NCI-H524 treated with DMSO at 0.1 percent for 48 hours (cell line): ENCODE measurements at places on chromosomes 6 and 20.

GRCh38 chr6:106134087-106134770 lies 48.1 kb downstream of the PRDM1 start:
- DNase-seq, result no peak

DNA sequence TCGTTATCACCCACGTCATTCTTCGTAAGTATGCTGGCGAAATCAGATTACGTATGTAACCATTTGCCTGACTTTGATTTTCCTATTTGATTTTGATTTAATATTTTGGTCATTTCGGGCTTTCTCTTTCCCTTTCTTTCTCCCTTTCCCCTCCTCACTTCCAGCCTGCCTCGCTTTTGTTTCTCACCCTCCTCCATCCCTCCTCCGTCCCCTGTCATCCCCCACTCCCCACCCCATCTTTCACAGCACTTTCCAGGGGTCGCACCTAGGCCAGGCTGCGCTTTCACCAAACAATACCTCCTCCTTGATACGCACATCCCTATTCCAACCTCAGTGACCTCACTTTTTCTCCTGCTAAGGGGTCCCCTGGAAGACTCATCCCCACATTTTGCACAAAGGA lies 194.6 kb upstream of the SNX9 start:
- DNase-seq, result no peak

DNA sequence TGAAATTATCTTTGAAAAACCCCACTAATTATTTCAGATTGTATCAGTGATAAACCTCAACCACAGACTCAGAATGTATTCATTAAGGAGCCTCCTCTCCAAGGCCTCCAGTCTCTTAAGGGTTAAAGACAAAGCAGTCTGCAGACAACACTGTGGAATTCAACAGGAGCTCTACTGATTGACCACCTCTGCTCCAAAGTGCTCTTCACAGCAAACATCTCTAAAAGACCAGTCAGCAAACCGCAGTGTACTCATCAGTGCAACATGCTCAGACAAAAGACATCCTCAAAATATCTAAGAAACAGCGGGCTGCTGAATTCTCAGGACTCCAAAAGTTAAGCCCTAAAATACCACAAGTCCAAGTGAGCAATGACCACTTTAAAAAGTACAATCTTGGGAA lies 42.0 kb downstream of the UQCC1 start:
- DNase-seq, result no peak

DNA sequence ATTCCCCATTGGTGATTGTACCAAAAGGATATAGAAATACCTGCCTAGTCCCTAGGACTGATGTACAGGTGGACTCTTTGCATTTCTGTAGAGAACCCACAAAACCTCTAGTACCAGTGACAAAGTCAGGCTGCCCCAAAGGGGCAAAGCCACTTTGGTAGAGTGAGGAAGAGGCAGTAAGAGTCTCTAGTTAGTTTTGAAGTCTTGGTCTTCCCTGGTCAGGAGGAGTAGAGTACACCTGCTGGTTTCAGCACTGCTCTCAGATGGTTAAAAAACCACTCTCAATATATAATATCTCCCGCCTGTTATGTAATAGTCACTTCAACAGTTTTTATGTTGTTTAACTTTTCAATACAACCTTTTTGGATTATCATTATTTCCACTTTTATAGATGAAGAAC lies 344.9 kb downstream of the CDKAL1 start:
- no peak for DNase-seq

DNA sequence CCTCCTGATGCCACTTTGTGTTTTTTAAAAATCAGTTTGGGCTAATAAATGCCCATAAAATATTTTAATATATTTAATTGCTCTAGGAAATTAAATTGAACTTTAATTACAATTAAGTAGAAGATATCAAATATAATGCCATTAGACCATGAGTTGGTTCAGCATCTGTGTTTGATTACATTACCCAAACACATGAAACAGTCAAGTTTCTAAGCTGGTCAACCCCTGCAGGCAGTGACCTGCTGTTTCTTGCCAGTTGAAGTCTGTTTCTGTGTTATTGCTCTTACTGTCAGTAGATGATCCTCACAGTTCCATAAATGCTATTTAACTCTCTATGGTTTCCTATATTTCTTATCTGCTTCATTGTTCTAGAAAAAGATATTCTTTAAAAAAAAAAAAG lies 9.7 kb upstream of the TENT5A start:
- DNase-seq, result no peak

- DNase-seq, result peak; percentile 83
Measured at GRCh38 chr20:60877071-60877857, 374.8 kb upstream of the CDH4 start.

GRCh38 chr20:22248051-22248667 lies 336.2 kb downstream of the FOXA2 start:
- no peak for DNase-seq

DNA sequence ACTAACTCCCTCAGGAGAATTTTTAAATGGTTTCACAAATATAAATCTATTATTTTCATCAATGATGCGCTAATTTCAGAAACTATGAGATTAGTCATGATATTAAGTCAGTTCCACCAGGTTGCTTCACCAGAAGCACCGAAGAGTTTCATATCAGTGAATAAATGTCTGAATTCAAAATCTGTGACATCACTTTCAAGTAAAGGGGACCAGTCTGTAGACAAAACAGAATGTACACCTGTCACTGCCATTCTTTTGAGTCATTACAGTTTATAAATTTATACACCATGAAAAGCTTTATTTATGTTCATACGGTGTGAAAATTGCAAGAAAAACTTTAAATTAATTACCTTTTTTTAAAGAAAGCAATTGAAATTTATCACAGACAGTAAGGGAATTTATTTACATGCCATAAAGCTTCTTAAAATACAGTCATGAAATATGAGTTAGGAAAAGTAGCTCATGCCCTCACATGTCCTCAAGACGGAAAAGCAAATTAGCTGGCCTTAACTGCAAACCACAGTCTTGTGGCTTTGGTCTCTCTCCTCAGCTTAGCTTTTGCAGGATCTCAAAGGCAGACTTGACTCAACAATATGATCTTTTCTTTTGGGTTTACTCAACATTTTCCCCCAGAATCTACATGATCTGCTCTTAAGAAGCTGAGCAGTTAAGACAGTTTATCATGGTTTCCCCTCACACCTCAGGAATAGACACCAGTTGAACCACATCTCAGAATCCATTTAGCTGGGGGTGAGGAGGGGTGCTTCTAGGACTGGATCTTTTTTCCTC lies 177.7 kb upstream of the MCHR2 start:
- DNase-seq, result no peak

- no peak for DNase-seq
Measured at GRCh38 chr6:68635412-68635705, 277 bp downstream of the ADGRB3 start.

GRCh38 chr20:34979366-34980153 lies 23.9 kb downstream of the MYH7B start:
- no peak for DNase-seq

- DNase-seq, result no peak
Measured at GRCh38 chr6:149761438-149761837, 11.9 kb downstream of the PCMT1 start.

- DNase-seq, result no peak
Measured at GRCh38 chr6:24887545-24888140, 48.1 kb downstream of the RIPOR2 start.

- DNase-seq, result no peak
Measured at GRCh38 chr6:119960456-119960855, 610.9 kb upstream of the MAN1A1 start.

DNA sequence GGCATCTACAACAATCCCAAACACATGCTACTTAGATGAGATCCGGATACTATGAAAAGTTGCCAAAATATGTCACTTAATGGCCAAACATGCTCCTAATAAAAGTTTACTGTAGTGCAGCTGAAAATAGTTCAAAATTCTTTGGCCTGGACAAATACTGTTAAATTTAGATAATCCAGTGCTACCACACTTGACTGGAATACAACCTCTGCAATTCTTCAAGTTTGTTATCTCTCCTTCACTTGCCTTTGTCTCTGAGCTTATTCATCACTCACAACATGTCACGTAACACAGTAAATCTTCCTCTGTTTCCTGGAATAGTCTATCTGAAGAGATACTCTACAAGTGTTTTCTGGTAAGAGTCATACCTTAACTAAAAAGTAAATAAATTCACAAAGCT lies 10.5 kb upstream of the PLN start:
- no peak for DNase-seq

DNA sequence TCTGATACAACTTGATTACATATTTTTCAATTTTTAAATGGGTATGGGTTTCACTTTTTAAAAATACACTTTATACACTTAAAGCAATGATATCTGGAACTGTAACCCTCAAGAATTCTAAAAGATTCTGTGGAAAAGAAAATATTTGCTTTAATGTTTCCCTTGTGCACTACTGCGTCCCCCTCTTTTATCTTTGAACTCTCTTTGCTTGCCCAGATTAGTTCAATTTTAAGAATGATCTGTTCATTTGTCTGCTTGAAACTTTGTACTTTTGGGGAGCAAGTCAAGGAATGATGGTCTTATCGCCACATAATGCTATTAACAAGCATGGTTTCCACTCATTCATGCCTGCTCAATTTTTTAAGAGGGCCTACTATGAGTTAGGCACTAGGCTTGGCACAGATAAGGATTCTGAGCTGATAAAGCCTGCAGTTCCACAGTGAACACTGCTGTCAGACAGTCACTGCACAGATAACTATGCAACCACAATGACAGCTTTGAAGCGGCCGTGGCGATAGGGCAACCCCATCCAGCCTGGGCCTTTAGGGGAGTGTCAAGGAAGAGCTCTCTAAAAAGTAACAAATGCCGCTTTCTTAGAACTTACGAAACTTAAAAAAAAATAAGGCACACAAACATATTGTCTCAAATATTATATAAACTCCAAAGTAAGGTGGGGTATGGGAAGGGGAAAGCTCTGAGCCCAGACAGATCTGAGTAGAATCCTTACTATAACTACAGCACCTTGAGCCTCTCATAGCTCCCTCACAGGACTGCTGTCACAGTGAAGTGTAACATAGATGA lies 29.7 kb downstream of the FYN start:
- DNase-seq, result no peak

GRCh38 chr6:52534966-52535390 lies 41.9 kb downstream of the TRAM2 start:
- no peak for DNase-seq

GRCh38 chr6:70590400-70590799 lies 23.7 kb downstream of the SDHAF4 start:
- no peak for DNase-seq

DNA sequence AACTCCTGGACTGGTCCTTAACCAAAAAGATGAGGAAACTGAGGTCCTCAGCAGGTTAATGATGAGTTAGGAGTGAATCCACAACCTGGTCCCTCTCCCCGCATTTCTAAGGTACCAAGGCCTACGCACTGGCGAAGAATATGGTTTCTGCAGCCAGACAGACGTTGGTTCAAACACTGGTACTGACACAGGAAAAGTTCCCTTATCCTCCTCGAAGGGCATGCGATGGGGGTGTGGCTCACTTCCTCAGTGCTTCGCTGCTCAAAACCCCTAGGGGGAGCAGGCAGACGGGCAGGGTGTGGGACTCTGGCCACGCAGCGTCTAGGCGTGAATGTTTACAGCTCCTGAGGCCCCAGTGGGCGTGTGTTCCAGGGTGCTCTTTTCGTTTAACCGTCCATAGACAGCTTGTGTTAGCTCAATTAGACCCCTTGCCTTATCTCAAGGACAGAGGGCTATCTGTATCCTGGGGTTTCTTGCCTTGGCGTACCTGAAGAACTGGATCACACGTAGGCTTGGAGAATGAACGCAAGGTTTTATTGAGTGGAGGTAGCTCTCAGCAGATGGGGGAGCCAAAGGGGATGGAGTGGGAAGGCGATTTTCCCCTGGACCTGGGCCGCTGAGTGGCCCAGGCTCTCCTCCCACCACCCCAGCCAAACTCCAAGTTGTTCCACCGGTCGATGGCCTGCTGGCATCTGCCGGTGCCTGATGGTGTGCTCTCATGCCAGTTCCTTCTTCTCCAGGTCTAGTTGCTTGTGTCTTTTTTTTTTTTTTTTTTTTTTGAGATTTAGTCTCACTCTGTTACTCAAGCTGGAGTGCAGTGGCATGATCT lies 31.8 kb upstream of the PTPN1 start:
- DNase-seq, result no peak

DNA sequence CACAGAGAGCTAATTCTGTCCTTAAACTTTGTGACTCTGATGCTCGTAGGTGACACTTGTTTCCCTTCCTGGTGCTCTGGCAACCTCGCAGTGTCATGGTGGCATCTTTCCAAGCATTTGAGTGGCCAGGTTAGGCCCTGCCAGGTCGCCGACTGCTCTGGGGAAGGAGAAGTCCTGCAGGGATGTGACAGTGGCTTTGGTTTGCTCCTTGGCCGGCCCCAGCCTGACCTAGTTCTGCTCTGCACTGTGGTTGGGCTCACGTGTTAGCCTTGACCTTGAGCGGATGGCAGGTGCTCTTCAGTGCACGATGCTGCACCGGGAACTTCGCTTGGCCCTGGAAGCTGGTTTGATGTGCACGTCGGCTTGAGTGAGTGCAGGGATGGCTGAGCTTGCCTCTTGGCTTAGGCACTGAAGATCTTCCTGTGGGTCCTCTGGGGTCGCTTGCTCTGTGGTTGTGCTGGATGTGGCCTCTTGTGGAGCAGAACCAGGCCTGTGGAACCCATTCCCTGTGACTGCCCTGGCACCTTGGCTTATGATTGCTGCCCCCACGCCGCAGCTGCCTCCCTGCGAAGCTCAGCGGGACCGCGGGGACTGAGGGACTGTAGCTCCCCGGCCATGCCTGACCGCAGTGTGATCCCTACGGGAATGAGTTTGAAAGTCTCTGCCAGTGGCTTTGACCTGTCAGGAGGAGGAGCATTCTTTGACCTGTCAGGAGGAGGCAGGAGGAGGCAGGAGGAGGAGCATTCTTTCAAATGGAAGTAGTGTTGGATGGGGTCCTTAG lies 8.7 kb downstream of the OSBPL2 start:
- DNase-seq, result no peak

- DNase-seq, result no peak
Measured at GRCh38 chr6:11460001-11460668, 77.4 kb upstream of the TMEM170B start.

DNA sequence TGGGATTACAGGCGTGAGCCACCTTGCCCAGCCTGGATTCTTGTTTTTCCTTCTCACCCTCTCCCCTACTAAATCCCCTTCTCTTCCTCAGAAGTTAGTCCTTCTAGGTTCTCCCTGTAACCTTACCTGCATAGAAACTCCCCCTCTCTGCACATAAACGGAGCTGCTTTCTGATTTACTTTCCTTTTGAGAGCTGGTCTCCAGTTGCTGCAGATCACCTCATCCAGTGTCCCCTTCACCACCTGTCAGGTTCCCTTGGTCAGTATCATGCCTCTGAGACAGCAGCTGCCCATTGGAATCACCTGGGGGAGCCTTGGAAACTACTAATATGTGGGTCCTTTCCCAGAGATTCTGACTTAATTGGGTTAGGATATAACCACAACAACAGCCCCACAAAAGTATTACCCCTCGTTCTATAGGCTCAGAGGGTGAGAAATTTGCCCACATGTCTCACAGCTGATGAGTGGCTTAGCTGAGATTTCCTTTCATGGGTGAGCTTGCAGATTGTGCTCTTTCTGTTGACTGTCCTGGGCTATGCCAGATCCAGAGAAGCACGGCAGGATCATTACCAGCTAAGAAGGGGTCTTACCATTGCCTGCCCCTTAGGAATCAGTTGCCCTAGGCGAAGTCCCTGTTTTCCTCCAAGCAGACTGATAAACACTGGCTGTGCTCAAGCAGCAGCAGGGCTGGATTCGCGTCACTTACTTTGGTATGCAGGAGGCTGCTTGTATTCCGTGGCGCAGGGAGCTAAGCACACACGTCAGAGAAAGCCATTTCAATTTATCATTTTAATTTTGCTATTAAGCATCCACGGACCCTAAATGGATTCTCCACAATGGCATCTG lies 51.3 kb downstream of the AKAP12 start:
- DNase-seq, result no peak
